Activated T-helper 1 cell treated with anti-CD3 and anti-CD28 coated beads, Interleukin-12 subunit alpha, Interleukin-12 subunit beta, Interleukin-2, Interleukin-4 antibody, amounts not matched to agents 30 ng/mL and 10 ng/mL and 1 ng/mL, durations not matched to agents 14 hours and 24 hours and 36 hours (primary cell): ENCODE measurements at places on chromosomes 4 and X. TPM values are rescaled to one million over a fixed set of nuclear protein-coding genes. Genes with fewer than 3 reads are reported as not detected.

The PAGE2B gene
- not detected in 2 replicates for total RNA-seq

The TRPC3 gene
- total RNA-seq, result 2.3 and 2.5 TPM in 2 replicates

The NXF3 gene
- not detected in 2 replicates for total RNA-seq

The AFP gene
- not detected in 2 replicates for total RNA-seq

The DDX60 gene
- 10.6 and 15.2 TPM in 2 replicates for total RNA-seq

The COL25A1 gene
- total RNA-seq, result not detected in 2 replicates

The MAP7D2 gene
- 0.39 TPM in 2 replicates for total RNA-seq
